ENCODE measurements at places on chromosomes 11 and 22.

DNA sequence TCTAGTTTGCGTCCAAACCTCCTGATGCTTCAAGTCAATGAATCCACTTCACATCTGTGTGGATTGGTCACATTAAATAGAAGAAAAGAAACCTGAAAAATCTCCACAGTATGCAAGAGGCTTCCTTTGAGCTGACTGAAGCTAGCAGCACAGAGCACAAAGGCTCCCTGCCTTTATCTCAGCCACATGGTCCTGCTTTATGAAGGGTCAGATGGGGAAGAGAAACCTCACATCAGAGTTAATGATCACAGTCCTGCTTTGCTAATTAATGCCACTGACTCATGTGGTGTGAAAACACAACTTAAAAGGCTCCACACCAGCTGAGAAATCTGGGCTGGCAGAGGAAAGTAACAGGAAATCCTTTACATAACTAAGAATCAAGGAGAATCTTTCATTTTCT lies 1291.0 kb downstream of the LRRC4C start:
- DNase-seq = no peak

DNA sequence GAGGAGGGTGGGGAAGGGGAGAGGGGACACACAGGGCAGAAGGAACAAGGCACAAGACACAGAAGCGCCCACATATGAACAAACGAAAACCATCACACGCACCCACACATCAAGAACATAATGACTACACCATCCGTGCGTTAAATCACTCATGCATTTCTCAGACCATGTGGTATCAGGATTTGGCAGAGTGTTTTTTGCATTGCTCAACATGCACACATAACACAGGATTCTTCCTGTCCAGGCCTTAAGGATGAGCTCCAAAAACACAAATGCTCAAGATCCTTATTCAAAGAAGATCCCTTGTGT lies 309.5 kb downstream of the CADM1 start:
- DNase-seq = no peak

GRCh38 chr11:73321604-73322381 lies 13.7 kb downstream of the ARHGEF17 start:
- DNase-seq = no peak

GRCh38 chr22:46763051-46763705 lies 728 bp downstream of the TBC1D22A start:
- no peak for DNase-seq

DNA sequence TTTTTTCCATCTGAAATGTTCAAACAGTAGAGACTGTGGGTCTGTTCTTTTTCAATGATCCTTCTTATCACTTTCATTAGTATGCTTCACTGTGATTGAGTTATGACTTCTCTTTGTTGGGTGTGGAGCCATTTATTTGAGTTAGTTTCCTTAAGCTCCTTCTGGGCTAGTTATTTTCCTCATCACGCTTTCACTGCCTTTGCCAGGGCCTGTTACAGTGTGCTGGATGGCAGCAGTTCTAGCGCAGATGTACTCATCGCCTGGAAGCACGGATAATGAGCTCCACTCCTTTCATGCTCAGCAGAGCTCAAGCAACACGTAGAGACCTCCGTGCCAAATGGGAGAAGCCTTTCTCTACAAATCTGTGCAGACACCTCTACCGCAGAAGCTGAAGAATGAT lies 7.0 kb upstream of the ARHGAP42 start:
- DNase-seq = no peak

GRCh38 chr11:85028329-85029101 lies 598.6 kb downstream of the DLG2 start:
- no peak for DNase-seq

- no peak for DNase-seq
Observed at GRCh38 chr22:29701155-29701999, 18.4 kb upstream of the CABP7 start.

GRCh38 chr11:123454060-123454651 lies 24.1 kb downstream of the GRAMD1B start:
- no peak for DNase-seq

GRCh38 chr22:25782831-25783230 lies 40.8 kb downstream of the MYO18B start:
- DNase-seq = no peak

DNA sequence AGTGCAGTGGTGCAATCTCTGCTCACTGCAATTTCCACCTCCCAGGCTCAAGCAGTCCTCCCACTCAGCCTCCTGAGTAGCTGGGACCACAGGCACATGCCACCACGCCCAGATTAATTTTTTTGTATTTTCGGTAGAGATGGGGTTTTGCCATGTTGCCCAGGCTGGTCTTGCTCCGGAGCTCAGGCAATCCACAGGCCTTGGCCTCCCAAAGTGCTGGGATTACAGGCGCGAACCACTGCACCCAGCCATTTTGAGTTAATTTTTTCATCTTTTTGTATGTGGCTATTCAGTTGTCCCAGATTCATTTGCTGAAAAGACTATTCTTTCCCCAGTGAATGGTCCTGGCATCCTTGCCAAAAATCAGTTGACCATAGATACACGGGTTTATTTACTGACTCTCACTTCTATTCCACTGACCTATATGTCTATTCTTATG lies 63.6 kb downstream of the MAPK1 start:
- DNase-seq = no peak

GRCh38 chr11:115996808-115997188 lies 492.6 kb upstream of the CADM1 start:
- no peak for DNase-seq

DNA sequence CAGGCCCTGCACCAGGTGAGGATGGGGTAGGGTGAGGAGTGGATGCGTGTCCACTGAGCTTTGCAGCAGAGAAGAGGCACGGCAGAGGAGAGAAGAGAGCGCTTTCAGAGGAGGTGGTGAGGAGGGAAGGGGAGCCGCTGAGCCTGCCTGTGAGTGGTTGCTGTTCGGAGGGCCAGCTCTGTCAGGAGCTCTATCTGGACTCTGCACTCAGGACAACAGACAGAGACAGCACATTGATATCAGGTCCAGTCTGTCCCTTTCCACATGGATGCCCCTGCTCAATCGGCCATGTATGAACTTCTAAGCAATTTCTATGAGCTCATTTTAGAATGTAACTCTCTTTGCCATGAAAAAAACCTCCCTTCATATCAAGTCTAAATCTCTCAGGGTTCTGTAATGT lies 158.6 kb downstream of the KIRREL3 start:
- DNase-seq = no peak

DNA sequence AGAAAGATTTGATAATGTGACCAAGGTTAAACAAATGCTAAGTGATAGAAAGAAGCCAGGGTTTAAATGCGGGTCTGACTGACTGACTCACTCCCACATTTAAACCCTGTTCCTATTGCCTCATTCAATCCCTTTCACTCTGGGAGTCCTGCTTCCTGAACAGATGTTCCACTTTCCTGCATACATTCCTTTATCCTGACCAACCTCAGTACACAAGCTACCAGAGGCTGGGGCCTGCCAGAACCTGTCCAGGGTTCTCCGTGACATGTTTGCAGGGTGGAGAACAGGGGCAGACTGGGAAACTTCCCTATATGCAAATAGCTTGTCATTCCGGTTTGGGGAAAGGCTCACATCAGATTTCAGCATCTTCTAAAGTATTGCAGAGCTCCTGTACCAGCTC lies 3.0 kb upstream of the ANKK1 start:
- no peak for DNase-seq

DNA sequence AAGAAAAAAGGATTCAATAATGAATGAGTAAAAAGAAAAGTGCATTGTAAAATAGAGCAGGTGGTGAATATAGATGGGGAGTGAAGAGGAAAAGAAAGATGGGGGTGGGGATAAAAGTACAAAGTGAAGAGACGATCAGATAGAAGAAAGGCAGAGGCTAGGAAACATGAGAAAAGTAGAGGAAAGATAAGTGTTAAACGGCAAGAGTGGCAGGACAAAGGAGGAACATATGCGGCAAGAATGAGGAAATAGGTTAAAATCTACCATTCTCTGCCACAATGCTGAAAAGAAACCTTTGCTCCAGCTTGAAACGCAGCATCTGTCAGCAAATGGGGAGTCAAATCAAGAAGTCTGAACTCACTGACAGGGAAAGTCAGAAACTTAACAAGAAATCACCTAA lies 6.8 kb downstream of the FUT4 start:
- no peak for DNase-seq

- DNase-seq = no peak
Observed at GRCh38 chr11:19805827-19806226, 93.2 kb downstream of the NAV2 start.

- no peak for DNase-seq
Observed at GRCh38 chr11:26229257-26229656, 102.7 kb upstream of the ANO3 start.

- DNase-seq = no peak
Observed at GRCh38 chr22:19713650-19714311, 522 bp upstream of the SEPTIN5 start.

GRCh38 chr11:34395916-34396550 lies 38.2 kb upstream of the ABTB2 start:
- DNase-seq = no peak

- no peak for DNase-seq
Observed at GRCh38 chr11:87063982-87064381, 26.2 kb downstream of the TMEM135 start.

DNA sequence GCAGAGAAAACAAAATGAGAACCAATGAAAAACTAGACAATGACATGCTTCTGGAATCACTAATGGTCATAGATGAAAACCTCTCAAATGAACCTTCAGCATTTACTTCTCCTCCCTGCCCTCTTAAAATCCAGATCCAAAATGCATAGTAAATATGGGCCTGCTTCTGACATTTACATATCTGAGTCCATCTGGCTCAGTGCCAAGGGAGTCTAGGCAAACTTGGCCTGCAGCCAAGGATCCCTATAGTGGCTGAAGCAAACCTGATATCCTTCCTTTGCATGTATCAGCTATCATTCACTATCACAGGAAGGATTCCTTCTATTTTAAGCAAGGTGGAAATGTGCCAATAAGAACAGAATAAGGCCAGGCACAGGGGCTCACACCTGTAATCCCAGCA lies 104.8 kb downstream of the C11orf58 start:
- DNase-seq = no peak

- peak; percentile 41 for DNase-seq
Observed at GRCh38 chr22:50270666-50271394, 650 bp upstream of the MAPK11 start.

GRCh38 chr11:111561791-111562325 lies 21.3 kb downstream of the LAYN start:
- DNase-seq = no peak

GRCh38 chr11:70869054-70869453 lies 383.3 kb downstream of the SHANK2 start:
- no peak for DNase-seq

- no peak for DNase-seq
Observed at GRCh38 chr11:788953-789940, 643 bp downstream of the CEND1 start.

DNA sequence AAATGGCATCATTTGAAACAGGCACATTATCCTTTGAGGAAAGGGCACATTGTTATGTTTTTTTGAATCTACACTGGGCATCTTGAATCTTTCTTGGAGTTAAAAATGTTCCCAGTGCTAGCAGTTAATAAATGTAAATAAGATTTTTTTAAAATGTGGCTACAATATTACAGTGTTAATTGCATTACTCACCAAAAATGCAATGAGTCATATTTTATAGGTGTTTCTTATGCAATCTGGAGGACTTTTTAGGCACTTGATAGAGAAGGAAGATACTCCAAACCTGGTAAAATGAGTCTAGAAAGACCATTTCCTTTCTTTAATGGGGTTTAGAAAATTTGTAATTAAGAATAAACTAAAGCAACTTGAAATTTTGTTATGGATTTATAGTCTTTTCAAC lies 238.0 kb downstream of the METTL15 start:
- no peak for DNase-seq

GRCh38 chr22:29320546-29320945 lies 5.0 kb upstream of the RASL10A start:
- DNase-seq = no peak

DNA sequence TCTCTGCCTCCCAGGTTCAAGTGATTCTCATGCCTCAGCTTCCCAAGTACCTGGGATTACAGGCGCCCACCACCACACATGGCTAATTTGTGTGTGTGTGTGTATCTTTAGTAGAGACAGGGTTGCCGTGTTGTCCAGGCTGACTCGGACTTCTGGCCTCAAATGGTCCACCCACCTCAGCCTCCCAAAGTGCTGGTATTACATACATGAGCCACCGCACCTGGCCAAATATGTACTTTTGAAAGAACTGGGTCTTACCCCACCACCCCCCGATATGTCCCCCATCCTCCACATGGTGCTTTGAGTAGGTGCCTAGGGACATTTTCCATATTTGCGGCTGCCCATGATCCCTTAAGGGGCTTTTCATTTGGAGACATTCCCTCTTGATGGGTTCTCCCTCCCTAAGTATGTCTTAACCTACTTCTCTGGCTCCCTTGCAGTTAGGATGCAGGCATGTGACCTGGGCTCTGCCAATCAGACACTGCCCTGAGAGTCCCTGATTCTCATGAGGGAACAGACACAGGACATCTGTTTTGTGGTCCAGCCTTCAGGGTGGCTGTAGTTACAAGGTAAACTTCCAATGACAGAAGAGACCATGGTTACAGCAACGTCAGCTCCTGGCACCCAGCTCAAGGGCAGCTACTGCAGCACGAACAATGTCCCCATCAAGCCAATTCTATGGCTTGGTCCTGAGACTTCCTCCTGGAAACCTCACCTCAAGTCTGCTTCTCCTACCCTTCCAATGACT lies 48.4 kb downstream of the CHST1 start:
- DNase-seq = no peak

DNA sequence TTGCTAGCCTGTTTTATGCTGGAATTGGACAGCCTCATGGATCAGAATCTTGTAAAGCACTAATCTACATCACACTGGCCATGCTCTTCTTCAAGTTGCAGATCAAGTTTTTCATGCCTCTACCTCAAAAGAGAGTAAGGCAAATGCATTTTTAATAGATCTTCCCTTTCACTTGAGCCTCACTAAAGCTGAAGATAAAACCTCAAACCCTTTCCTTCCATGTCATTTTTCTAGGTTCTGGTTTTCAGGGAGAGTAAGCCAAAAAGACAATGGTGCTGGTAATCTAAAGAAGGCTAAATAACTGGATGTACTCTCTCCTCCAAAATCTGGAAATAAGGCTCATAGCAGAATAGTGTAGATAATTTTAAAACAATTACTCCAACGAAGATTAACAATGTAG lies 28.3 kb downstream of the POU2AF1 start:
- DNase-seq = no peak

- peak; percentile 4 for DNase-seq
Observed at GRCh38 chr11:8168485-8169257, at the start of gene RIC3. Gene RIC3 (minus strand): TSS chr11:8169025. CDS start chr11:8168989, 36 bp downstream.

DNA sequence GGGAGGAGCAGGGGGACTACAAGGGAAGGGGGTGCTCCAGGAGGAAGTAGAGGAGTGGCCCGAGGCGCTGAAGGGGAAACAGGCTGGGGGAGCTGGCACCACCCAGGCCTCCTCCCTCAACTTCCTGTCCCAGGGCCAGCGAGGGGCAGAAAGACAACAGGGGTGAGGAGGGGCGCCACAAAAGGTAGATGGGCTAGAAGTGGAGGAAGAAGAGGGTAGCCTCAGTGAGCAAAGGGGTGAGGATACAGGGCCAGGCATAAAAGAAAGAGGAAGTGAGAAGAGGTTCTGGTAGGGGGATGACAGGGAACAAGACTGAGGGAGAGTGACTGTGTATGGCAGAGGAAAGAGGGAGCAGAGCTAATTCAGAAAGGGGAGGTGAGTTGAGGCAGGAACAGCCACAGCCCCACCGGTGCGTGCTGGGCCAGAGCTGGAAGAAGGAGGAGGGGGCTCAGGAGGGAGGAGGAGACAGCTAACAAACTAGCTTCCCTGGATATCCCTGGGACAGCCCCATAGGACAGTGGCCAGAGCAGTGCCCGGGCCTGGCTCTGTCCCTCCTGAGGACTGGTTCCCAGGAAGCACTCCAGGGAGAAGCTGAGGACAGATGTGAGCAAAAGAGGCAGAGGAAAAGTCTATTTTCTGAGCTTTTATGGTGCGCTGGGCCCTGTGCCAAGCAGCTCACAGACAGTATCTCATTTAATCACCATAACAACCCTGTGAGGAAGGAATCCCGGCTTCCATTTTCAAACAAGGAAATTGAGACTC lies 8.5 kb downstream of the DCHS1 start:
- no peak for DNase-seq
